ENCODE measurements at places on chromosomes 5 and 9.

DNA sequence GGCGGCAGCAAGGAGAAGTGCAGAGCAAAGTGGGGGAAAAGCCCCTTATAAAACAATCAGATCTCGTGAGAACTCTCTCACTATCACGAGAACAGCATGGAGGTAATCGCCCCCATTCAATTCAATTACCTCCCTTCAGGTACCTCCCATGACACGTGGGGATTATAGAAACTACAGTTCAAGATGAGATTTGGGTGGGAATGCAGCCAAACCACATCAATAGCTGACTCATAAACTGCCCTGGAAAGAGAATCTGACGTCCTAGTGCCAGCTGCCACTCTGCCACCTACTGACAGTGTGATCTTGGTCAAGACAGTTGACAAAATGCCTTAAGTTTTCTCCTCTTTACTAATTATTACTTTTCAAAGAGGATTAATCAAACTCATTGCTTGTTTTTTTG is 128.3 kb downstream of the GPBP1 start:
- peak; percentile 11 for DNase-seq

GRCh38 chr5:139251695-139252288 is 41.7 kb upstream of the MATR3 start:
- no peak for DNase-seq

DNA sequence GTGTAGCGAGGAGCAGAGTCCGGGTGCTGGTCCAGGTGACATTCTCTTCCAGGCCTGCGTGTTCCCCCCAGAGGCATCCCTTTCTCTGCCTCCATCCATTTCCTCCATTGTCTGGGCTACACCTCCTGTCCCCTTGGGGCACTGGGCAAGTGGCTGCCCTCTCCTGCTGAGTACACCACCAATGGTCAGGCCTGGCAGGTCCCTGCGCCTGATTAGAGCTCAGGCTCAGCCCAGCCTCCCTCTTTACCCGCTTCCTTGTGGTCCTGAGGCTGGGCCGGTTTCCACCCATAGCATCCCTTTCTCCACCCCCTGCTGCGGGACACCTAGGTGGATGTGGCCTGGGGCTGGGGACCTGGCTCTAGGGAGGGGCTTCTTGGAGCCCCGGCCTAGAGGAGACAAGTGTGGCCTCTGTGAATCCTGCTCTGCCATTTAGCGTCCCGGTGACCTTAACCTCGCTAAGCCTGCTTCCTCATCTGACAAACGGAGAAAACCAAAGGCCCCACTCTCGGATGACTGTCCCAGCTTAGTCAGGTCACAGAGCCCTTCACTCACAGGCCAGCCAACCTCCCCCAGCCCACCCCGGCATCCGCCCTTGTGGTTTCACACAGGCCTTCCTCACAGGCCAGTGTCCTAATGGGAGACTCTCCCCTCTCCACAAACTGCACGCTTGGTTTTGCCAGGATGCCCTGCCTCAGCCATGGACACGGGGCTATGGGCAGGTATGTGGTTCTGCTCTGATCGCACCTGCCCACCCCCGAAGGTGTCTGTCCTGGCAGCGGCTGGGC is 12.9 kb downstream of the DOLPP1 start:
- DNase-seq: no peak

- DNase-seq: no peak
These were observed 194.6 kb downstream of the OLFM1 start for GRCh38 chr9:135281791-135282737.

GRCh38 chr9:114031037-114031630 is 47.0 kb downstream of the AMBP start:
- DNase-seq: no peak
